ENCODE measurements at places on chromosomes 6 and 20.
A peak's percentile ranks its signal among the peaks of the same experiment; 100 is the strongest.

- DNase-seq = peak; percentile 93
Measured at GRCh38 chr6:20811109-20811761, 277.0 kb downstream of the CDKAL1 start.

- DNase-seq = no peak
Measured at GRCh38 chr6:166343150-166343487, 774 bp upstream of the SFT2D1 start.

DNA sequence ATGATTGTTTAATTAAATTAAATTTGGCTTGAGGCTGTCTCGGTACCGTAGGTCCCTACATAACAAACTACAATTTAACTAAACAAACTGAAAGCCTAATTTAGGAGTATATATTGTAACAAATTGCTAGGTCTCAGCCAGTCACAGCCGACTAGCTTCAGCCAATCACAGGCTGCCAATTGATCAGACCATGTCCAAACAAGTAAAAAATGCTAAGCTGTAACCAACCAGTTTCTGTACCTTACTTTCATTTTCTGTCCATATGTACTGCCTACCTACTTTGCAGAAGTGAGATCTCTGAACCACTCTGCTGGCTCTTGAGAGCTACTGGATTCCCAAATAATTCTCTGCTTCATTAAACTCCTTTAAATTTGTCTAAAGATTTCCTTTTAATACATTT, 648.0 kb upstream of the GJE1 start:
- DNase-seq = peak; percentile 41

DNA sequence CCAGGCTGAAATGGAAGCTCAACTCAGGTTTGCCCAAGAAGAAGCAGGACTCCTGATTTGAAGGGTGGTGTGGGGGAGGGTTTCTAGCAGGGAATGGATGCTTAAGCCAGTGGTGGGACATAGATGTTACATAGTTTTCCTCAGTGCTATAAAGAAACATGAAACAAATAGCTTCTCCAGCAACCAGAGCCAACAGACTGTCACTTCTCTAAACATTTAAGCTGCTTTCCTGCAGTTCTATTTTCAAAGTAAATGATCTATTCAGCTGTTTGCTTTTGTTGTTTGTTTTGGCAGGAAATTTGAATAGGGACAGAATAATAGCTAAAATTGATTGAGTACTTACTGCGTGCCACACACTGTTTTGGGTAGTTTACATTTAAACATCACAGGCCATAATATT, 169.0 kb downstream of the UST start:
- no peak for DNase-seq

GRCh38 chr20:1652960-1653359, 4.6 kb downstream of the SIRPG start:
- DNase-seq = no peak

DNA sequence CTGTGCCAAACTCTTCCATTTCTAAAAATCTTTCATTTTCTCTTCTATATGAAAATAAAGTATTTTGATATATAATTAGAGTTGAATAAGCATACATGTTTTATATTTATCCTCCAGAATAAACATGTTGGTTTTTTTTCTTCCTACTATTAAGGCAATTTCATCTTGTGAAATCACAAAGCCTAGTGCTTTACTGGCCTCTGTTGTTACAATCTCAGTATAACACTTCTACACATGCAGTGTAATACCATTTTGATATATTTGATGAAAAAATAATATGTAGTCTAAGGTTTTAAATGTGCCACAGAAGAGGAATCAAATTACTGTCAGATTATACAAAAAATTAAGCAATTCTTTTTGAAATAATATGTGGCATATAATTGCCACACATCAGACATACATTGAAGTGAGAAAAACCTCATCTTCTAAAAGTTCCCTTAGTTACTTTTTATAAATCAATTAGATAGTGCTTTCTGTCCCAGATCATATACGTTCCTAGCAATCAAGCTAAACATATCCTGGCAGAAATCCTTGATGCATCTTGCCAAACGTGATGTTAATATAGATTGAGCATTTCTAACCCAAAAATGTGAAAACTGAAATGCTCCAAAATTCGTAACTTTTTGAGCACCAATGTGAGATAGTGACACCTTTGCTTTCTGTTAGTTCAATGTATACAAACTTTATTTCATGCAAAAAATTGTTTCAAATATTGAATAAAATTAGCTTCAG, 225.1 kb upstream of the MANEA start:
- peak; percentile 45 for DNase-seq

- peak; percentile 55 for DNase-seq
Measured at GRCh38 chr6:82182756-82183155, 64.8 kb downstream of the IBTK start.

GRCh38 chr6:105884011-105884410, 202.1 kb upstream of the PRDM1 start:
- DNase-seq = no peak

- DNase-seq = no peak
Measured at GRCh38 chr6:69933239-69933638, 66.9 kb downstream of the COL19A1 start.

DNA sequence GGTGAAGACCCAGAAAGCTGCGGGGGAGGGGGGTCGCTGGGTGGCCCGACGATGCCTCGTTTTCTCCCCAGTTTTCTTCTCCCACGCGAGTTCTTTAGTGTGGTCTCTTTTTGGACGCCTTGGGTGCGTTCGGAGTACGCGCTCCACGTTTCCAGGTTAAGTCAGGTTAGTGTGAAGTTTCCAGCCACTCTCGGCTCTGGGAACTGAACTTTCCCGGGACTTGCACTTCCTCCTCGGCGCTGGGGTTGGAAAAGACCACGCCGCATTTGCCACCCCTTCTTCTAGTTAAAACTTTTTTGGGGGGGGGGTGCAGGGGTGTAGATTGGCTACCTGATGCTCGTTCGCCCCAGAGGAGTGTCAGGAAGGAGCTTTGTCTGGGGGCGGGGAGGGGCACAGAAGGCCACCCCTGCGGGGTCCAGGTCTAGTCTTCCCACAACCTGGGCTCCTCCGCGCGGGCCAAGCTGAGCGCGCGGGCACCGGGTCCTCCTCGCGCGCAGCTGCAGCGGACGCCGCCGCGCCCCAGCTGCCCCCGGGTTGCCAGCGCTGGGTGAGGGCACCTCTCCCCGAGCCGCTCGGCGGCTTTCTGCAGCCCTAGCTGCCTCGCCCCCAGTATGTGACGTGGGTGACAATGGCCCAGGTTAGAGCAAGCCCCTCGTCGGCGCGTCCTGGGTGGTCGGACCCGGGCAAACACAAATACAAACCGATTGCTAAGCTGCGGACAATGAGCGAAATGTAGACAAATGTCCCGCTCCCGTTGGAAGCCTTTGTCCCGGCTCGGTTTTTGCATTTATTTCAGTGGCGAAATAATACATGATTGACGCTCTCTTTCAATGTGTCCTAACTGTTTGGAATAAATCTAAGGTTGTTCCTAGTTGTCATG, 1.7 kb upstream of the NKX2-2 start:
- no peak for DNase-seq

GRCh38 chr6:147053311-147053921, 150.8 kb upstream of the STXBP5 start:
- no peak for DNase-seq

DNA sequence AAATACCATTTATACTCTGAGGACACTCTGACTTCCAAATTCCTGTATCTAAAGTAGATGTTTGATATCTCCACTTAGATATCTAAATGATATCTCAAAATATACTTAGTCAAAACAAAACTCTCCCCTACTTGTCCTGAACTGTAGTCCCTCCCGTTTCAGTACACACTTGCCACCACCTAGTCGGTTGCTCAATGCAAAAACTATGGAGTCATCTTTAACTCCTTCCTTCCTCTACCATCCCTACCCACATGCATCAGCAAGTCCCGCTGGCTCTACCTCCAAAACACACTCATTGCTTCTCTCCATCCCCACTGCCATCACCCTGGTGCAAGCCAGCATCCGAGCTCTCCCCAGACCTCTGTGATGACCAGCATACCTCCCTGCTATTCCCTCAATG, 13.2 kb downstream of the STX7 start:
- DNase-seq = no peak

GRCh38 chr6:122063076-122063475, 336.4 kb upstream of the HSF2 start:
- DNase-seq = no peak

GRCh38 chr6:53107091-53107490, 41.5 kb downstream of the GCM1 start:
- DNase-seq = peak; percentile 54

DNA sequence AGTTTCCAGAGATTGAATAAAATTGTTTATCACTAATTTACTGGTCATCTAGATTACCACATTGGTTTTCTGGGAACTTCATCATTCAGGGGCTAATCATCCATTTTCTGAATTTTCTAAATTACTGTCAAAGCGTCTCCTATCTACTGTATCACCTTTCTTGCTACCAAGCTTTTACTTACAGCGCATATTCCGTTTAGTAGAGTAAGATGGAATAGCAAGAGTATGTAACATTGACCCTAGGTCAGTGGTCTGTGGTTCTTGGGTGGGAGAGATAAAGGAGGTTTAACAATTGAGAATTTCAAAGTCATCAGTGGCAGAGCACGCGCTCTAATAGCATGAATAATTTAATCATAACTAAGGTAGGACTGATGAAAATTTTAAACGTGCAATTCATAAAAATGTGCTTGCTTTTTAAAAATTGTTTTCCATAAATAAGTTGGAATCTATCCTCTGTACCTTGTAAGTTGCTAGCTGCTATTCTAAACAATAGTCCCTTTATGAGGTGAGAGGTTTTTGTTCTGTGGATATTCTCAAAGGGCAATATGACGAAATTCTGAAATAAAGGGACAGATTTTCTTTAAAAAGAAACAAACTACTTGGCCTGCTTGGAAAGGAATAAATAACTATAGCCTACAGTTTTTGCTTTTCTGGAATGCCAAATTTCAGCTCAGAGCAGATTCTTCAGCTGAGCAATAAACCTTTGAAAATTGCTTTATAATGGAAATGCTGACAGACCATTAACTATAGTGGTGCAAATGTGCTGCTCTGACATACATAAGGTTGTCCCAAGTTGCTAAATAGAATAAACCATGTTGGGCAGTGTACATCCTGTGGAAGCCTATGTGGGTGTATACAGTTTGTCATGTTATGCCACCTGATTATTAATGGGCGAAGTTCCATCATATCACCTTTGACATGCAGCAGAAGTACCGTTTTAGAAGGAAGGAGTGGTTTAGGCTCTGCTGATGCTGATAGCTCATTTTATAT, 84.1 kb downstream of the ZFAND3 start:
- no peak for DNase-seq

GRCh38 chr6:29757282-29757681, 34.0 kb downstream of the HLA-F start:
- DNase-seq = no peak

DNA sequence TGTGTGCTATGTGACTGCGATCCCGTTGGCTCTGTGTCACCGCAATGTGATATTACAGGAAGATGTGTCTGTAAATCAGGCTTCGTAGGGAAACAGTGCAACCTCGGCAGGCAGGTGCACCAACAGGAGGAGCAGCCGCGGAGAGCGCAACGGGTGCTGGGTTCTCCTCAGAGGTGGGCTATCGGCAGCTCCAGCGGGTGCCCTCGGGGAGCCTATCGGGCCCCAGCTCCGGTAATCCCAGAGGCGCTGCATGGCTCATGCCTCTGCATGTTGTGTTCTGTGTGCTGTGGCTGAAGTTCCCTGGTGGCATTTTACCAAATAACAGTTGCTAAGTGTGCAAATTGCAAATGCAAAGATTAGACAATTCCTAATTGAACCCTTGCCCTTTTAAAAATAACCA, 409.9 kb downstream of the LAMA2 start:
- DNase-seq = no peak

DNA sequence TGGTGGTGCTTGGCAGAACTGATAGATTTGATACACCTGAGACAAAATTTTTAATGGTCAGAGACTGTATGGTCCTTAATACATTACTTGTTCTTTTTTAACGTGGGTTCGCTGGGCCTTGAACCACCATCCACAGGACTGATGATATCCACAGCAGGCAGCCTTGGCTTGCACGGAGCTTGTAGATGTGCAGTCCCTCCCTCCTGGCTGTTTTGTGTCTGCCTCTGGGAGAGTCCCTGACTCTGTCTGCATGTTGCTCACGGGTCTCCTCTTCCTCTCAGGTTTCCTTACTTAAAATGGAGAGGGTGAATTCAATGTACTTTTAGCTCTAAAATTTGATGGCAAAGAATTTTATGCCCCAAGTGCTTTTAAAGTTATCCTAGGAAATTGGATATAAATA, 17.5 kb downstream of the KIF25 start:
- DNase-seq = no peak

GRCh38 chr20:13022401-13023155, 13.8 kb downstream of the SPTLC3 start:
- DNase-seq = peak; percentile 86

- DNase-seq = no peak
Measured at GRCh38 chr6:118641042-118641441, 10.3 kb downstream of the CEP85L start.

DNA sequence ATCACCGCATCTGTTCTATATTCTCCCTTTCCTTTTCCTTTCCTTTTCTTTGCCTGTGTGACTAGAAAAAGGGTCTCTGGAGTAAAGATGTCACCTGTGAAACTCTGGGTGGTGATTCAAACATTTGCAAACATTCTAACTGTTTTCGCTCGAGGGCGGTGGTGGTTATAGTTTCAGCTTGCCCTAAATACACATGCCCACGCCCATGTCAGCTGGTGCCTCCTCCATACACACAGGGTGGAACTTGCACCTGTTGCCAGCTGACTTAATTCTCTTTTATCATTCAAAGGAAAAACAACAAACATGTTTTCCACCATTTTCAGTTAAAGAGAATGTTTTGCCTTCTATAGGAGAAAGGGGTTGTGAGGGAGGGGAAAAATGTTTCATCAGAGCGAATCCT, 381.9 kb upstream of the ARID1B start:
- no peak for DNase-seq

DNA sequence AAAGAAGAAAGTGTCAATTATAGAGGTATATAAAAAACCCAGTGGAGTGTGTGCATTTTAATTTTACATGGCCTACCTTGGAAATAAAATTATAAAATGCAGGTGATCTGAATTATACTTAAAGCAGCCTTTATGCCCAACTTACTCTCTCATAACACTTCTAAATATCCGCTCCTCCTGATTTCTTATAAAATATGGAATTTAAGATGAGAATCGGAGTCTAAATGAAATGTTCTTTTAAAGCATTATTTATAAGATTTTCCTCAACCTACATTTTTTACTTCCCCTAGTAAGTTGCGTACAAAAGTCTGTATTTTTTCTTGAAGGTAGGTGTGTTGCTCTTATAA, 3.5 kb downstream of the CITED2 start:
- peak; percentile 17 for DNase-seq

DNA sequence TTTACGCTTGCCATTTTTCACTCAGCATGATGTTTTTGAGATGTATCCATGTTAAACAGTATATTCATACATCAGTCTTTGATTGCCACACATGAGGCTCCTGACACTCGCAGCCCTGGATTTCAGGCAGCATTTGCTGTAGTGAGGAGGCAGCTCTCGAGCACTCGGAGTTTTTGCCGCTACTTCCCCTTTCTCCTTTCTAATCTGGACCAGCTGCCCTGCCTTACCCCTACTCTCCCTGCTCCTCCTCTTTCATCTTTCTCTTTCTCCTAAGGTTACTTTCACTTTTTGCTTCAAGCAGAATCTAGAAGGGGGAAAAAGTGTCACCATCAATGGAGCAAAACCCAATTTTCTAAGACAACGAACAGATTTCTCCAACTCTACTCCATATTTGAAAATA, 5.9 kb upstream of the CST3 start:
- no peak for DNase-seq
